ENCODE measurements at places on chromosomes 3 and 15.

DNA sequence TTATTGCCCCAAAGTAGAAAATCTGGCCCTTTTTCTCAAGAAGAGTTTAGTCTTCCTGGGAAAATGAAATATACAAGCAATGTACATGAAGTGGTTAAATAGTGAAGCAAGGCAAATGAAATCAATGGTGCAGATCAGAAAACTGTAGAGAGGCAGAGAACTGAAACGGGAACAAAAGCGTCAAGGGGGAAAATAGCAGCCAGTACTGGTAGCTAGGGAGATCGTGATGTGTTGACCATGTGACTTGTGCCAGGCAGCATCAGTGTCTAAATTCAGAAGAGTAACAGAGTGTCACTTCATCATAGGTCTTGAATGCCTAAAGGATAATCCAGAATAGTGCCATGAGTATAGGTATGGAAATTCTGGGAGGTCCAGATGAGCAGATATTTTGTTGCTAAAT, 163.1 kb downstream of the CHL1 start:
- DNase-seq: no peak

- no peak for DNase-seq
These were observed 145.9 kb downstream of the SHQ1 start for GRCh38 chr3:72702390-72702789.

DNA sequence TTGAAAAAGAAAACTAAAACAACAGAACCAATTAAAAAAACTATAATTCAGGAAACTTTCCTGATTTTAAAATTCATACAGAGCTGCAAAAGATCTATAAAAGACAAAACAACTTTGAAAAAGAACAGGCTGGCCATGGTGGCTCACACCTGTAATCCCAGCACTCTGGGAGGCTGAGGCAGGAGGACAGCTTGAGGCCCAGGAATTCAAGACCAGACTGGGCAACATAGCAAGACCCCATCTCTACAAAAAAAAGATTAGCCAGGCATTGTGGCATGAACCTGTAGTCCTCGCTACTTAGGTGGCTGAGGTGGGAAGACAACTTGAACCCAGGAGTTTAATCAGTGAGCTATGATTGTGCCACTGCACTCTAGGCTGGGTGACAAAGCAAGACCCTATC, 6.7 kb downstream of the CEP70 start:
- no peak for DNase-seq

DNA sequence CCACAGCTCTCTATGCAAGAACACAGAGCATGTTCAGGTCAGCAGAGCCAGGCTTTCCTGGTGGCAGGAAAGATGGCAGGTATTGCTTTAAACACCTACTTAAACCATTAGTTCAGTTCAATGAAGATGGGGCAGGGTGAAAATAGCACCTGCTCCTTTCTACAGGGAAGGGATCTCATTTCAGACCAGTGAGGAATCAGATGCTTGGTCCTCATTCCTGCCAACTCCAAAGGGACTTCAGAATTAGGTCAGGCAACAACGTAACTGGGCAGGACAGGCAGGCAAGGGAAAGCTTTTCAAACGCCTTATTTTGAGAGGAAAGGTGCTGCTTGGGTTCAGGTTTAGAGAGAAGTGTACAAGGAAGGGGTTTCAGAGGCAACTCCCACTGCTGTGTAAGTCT, 12.6 kb upstream of the RPS17 start:
- DNase-seq: no peak

All from CD8-positive, alpha-beta memory T cell (primary cell).